ENCODE measurements at places on chromosomes 4 and X. TPM values are rescaled to one million over a fixed set of nuclear protein-coding genes. Genes with fewer than 3 reads are reported as not detected.

VSIG1 gene
- total RNA-seq: not detected

GRCh38 chr4:119031218-119031617 is 104.4 kb upstream of the MYOZ2 start:
- no peak for DNase-seq

DNA sequence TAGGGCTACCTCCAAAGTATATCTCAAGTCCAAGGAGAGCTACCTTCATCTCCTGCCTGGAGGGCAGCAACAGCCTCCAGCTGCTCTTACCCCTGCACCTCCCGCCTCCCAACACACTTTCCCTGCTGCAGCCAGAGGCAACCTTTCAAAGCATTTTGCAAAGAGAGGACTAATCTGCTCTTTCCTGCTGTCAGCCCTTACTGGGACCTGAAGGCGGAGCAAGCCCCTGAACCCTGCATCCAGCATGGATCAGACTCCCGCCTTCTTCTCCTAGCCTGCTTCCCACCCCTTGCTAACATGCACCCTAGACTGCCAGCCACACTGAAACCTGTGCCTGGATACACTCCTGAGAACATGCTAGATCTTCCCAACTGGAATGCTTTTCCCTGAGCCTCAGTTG is 37.7 kb upstream of the VMA21 start:
- no peak for DNase-seq

DDX53 gene
- total RNA-seq: not detected

DNA sequence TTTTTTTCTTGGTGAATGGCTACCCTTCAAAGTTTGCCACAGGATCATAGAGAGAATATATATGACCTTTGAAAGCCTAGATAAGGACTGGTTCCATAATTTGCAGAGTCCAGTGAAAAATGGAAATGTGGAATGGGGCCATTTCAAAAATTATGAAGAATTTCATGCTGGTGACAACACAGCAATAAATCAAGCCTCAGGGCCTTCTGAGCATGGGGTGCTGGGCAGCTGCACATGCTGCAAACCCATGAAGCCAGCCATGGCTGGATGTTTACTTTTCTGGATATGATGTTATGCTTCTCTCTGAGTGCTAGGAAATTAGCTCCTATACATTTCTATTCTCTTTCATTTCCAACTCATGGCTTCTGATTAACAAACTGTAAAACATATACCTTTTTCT is 16.0 kb upstream of the PLA2G12A start:
- no peak for DNase-seq

SH3TC1 gene
- 1.8 TPM for total RNA-seq

USP51 gene
- 2.2 TPM for total RNA-seq

Measured in astrocyte (in vitro differentiated cells and primary cell).